GM12891 (cell line): ENCODE measurements at places on chromosomes 3 and 15.
A peak's percentile ranks its signal among the peaks of the same experiment; 100 is the strongest.

- no peak for DNase-seq
Measured at GRCh38 chr15:78044407-78045155, 32.9 kb downstream of the TBC1D2B start.

- no peak for DNase-seq
Measured at GRCh38 chr3:6439226-6439625, 421.7 kb upstream of the GRM7 start.

- DNase-seq, result no peak
Measured at GRCh38 chr15:35673093-35673684, 127.2 kb upstream of the DPH6 start.

DNA sequence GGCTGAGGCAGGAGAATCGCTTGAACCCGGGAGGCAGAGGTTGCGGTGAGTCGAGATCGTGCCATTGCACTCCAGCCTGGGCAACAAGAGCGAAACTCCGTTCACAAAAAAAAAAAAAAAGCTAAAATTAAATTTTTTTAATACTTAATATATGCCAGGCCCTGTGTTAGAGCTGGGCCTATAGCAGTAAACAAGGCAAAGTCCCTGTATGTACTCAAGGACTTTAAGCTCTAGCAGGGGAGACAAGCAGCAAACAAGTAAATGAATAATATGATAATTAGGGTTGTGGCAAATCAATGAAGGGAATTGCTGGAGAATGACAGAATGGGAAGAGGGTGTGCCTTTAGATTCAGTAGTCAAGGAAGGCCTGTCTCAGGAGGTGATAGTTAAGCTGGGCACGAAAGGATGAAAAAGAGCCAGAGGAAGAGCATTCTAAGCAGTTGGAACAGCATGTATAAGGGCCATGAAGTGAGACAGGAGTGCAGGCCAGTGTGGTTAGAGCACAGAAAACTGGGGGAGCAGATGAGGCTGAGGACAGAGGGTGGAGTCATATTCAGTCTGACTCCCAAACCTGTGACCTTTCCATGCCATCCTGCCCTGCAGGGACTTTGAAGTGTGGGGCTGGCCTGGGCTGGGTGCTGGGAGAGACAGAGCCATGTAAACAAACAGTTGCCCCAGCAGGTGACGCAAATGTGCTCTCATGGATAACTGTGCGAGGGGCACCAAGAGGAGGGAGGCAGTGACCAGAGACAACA is 6.6 kb upstream of the RAF1 start:
- DNase-seq, result no peak

GRCh38 chr3:112114576-112115160 is 18.4 kb downstream of the GCSAM start:
- DNase-seq, result no peak

DNA sequence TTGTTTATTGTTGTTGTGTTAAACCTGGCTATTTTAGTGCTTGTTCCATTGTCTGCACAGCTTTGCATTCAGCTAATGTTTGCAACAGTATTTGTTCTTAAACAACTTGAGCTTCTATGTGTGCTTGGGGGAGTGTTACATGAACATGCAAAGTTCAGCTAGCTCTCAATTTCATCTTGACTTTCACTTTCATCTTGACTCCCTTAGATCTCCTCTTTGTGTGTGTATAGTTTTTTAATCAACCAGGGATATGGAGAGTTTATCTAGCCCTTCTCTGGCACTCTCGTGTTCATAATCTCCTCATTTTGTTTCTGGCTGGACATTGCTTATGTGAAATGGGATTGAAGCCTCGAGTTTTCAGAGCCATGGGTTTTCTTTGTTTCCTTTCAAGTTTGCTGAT is 212.4 kb upstream of the ZBTB20 start:
- DNase-seq, result peak; percentile 4

GRCh38 chr15:58081456-58081855 is 15.9 kb upstream of the ALDH1A2 start:
- DNase-seq, result no peak
